ENCODE measurements at places on chromosomes 1 and 21.
A peak's percentile ranks its signal among the peaks of the same experiment; 100 is the strongest.

DNA sequence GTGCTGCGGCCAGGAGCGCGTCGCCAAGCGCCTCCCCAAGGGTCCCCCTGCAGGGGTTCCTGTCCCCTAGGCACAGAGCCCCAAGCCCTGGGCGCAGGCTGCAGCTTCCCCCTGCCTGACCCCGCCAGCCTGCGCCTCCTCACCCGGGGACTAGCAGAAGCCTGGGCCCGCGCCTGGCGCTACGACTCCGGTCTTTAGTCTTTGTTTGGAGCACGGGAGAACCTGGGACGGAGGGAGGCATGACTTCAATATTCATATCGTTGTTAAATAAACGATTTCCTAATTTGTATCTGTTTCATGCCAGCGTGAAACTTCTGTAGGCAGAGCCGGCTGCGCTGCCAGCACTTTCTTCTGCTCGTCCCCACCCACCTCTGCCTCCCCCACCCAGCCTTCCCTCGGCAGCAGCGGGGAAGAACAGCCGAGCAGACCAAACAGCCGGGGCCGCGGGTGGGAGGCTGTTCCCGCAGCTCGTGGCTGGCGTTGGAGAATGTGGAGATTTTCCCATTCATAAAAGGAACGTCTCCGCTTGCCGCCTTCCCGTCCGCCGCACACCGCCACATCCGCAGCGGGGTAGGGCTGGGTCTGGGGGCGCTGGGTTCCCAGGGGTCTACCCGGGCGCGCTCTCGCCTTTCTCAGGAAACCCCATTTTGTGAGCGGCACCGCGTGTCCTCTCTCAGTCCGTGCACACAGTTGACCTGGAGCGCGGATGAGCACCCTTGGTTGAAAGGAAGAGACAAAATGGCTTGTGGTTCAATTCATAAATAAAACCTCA is 777 bp upstream of the TRIM67 start:
- DNase-seq = no peak

- no peak for DNase-seq
Measured at GRCh38 chr1:116569776-116570357, 959 bp downstream of the CD58 start.

- DNase-seq = no peak
Measured at GRCh38 chr1:169089776-169090175, 16.7 kb upstream of the ATP1B1 start.

DNA sequence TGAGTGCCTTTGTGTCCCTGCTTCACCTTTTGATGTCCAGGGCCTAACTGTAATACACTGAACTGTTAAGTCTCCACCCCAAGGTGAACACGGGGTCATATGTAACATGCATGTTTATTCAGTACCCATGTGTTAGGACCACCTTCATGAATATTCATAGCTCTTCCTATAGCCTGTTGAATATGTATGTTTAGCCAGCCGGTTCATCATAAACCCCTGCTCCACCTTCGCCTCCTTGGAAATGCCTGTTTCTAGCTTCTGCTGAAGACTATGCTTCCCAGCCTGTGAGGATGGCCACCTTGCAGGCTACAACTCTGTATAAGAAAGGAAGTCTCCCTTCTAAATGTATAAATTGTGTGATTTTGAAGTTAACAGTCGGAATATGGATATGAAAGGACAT is 69.3 kb downstream of the C1orf94 start:
- peak; percentile 49 for DNase-seq

DNA sequence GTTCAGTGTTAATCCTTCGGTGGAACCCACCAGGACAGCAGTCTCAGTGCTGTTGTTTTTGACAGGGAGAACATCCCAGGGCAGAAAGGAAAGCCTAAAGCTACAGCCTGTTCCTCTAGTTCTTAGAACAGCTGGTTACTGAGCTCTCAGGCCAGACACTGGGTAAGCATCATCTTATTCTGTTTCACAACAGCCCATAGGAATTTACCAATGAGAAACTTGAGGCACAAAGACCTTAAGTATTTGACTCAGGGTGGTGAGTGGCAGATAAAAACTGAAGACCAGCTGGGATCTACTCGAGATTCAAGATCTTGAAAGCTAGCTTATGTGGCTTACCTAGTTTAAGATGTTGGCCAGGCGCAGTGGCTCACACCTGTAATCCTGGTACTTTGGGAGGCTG is 9.4 kb upstream of the NEK2 start:
- no peak for DNase-seq

GRCh38 chr1:154459080-154459479 is 42.9 kb upstream of the TDRD10 start:
- no peak for DNase-seq

DNA sequence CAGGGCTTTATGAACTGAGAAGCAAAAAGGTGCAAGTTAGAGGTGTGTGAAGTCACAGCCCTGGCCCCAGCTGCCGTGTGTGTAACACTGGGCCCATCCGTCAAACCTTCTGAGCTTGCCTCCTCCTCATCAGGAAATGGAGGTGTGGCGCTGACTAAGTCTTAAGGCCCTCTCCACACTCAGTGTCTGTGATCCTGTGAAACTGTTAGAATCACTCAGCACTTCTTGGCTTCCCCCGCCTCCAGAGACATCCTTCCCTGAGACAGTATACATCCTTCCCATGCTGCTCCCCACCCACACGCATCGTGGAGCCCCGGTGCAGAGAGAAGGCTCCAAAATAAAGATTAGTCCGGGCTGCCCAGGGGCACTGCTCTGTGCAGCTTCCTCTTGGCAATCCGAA is 33.3 kb downstream of the LRP8 start:
- DNase-seq = no peak

- no peak for DNase-seq
Measured at GRCh38 chr1:77197351-77197750, 21.9 kb downstream of the PIGK start.

- no peak for DNase-seq
Measured at GRCh38 chr1:168273575-168273974, 7.1 kb upstream of the TBX19 start.

DNA sequence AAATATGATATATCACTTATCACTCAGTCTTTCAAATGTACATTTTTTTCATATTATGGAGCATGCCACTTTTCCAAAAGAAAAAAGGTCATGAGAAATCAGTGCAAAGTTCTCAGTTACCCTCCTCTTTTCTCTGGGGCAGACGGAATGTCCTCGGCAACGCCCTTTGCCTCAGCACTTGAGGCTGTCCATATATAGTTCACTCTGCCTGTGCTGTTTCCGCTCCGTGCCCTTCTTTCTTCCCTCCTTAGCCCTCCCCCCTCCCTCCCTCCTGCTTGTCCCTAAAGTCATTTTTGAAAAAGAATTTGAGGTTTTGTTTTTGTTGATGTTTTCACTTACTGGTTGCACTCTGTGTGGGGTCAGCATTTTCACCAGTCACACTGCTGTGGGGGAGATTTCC is 5.4 kb downstream of the BARHL2 start:
- no peak for DNase-seq

- no peak for DNase-seq
Measured at GRCh38 chr1:31426249-31426922, 13.4 kb downstream of the SERINC2 start.

- DNase-seq = no peak
Measured at GRCh38 chr1:109248797-109249629, at the start of gene CELSR2. Gene CELSR2 (plus strand): TSS chr1:109249539. CDS start chr1:109250080, 541 bp downstream.

DNA sequence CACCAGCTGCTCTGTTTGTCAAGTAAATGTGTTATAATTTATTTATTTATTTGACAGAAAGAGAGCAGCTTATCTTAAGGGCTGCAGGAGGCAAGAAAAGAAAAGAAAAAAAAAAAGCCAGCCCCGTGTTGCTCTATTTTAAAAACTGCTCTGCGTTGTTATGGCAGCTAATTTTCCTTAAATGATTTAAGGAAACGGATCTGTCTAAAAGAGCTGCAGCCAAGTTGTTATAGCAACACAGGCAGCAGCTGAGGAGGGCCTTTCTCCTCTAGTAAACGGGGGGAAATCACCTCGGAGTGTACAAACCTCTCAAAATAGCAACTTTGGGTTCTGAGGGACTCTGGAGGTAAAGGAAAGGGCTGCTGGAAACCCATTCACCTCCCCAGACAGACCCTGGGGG is 149.2 kb downstream of the BEND5 start:
- DNase-seq = no peak

GRCh38 chr21:33883118-33883517 is 32.5 kb downstream of the ATP5PO start:
- no peak for DNase-seq

DNA sequence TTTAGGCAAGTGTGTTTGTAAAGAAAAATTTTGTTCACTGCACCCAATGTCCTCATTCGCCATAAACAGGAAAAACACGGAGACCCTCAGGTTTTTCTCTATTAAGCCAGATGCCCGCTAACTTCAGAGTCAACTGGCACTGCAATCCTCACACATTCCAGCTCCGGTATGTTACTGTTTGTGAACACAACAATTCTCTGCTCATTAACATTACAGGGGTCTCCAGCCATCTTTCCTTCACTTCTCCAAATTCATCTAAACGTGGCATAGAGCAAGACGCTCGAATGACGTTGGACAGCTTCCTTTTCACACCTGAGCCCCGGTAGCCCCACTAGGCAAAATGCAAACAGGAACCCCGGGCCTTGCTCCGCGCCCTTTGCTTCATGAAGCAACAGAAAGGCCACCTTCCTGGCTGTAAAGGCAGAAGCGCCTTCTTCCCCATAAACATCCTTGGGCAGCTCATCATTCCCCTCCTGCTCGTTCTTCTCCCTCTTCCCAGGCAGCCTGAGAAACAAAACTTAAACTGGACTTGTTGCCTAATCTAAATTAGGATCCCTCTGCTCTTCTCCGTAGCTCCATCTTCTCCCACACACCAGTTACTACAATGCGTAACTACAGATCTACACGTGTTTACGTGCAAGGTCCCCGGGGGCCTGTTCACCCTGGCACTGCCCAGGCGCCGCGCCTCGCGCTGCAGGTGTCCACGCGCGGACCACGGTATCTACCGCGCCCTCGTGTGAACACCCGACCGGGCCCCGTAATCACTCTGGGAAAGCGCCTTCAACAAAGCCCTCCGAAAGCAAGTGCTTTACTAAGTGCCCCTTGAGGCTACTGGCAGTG is 1.2 kb downstream of the LBR start:
- no peak for DNase-seq

GRCh38 chr1:2592672-2593071 is 6.1 kb downstream of the PRXL2B start:
- DNase-seq = no peak

- DNase-seq = no peak
Measured at GRCh38 chr1:83596331-83596730, 402.6 kb downstream of the TTLL7 start.

- DNase-seq = no peak
Measured at GRCh38 chr1:155872527-155872926, 13.2 kb downstream of the SYT11 start.

- no peak for DNase-seq
Measured at GRCh38 chr1:219153723-219154122, 20.0 kb upstream of the LYPLAL1 start.

DNA sequence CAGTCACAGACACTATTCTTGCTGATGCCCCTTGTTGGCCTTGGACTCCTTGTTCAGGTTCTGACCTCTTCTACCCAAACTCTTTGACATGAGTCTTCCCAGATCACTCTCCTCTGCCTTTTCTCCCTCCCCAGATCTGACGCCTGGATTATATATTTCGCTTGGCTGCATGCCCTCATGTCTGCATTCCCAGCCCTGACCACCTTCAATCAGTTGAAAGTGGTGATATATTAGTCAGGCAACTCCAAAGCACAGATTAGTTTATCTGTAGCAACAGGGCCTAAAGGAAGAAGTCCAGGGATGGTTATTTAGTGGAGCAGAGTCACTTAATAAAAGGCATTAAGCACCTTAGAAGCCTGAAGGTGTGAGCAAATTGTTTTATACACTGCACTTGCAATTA is 110.0 kb upstream of the GUCA2B start:
- DNase-seq = no peak

- no peak for DNase-seq
Measured at GRCh38 chr1:9766759-9767442, 56.9 kb downstream of the CLSTN1 start.

GRCh38 chr1:206963119-206963712 is 7.0 kb downstream of the FCAMR start:
- DNase-seq = no peak

DNA sequence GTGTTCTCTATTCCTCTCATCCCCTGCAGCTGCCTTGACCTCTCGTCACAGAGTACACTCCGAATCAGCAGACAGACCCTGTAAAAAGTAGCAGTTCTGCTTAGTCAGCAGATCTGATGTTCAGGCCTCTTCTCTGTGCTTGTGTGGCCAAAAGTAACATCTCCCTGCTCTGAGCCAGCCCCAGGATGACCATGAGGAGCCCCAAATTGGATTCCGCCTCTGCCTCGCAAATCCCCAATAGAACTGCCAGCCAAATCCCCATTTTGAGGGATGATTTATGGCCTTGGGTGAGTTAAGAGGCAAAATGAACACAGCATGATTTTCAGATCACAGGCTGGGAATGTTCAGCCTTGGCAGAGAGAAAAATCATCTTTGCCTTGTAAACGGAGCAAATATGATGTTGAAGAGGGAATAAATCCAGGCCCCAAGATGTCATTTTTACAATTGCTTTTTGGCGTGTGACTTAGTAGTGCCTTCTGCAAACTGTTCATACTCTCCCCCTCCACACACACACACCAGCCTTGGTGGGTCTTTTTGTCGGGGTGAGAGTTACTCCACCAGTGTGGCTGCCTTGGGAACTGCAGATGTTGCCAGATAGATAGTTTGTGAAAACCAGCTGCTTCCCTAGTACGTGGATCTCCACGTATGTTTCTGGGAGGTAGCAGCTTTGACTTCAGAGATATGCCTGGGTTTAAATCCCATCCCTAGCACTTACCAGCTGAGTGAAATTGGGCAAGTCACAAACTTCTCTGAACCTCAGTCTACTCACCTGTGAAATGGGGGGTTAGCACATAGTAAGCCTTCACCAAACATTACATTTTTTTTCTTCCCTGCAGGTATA is 77.8 kb downstream of the MAN1C1 start:
- DNase-seq = no peak

- no peak for DNase-seq
Measured at GRCh38 chr21:28154121-28154520, 838.6 kb downstream of the LTN1 start.

- no peak for DNase-seq
Measured at GRCh38 chr1:232484856-232485255, 145.1 kb downstream of the SIPA1L2 start.

GRCh38 chr1:115491298-115492018 is 150.3 kb upstream of the VANGL1 start:
- DNase-seq = peak; percentile 62

- no peak for DNase-seq
Measured at GRCh38 chr1:239025223-239025622, 361.1 kb upstream of the CHRM3 start.

DNA sequence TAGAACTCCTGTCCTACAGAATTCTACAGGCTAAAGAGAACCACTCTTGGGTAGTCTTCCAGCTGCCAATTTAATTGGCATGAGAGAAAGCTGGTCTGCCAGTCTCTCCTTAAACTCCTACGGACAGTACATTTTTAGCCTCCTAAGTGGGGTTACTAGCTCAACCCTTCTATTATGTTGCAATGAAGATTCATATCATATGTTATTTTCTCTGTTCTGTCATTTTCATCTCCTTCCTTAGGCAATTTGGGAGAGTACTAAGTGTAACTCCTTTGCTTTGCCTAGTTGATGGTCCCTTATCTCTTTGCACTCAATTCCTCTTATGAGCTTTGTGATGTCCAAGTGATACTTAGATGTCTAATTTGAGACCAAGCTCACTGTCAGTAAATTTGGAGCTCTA is 14.0 kb downstream of the GNAT2 start:
- no peak for DNase-seq

All from vagina (tissue), 2 donors.